ENCODE measurements at places on chromosomes 2 and 18.

- no peak for DNase-seq
Measured at GRCh38 chr2:234047361-234047760, 3.1 kb upstream of the SPP2 start.

- DNase-seq, result peak; percentile 20
Measured at GRCh38 chr2:178522950-178523595, 42.8 kb downstream of the PLEKHA3 start.

GRCh38 chr2:233672886-233673285 is 1.2 kb downstream of the UGT1A9 start:
- DNase-seq, result no peak

DNA sequence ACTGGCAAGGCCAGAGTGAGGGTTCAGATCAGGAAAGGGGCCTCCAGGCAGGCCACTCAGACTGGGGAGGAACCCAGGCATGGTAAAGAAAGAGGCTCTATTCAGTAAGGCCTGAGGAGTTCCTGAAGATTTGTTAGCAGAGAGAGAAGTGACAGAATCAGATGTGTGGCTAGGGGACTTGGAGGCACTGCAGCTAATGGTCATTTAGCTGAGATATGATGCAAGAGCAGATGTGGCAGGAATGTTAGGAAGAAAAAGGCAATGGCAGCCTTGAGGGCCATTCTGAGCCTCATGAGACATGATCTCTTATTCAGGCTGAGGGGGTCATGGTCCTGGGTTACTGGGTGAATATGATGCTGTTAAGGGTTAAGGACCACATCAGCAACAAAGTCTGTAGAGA is 73.4 kb downstream of the CCDC93 start:
- no peak for DNase-seq

DNA sequence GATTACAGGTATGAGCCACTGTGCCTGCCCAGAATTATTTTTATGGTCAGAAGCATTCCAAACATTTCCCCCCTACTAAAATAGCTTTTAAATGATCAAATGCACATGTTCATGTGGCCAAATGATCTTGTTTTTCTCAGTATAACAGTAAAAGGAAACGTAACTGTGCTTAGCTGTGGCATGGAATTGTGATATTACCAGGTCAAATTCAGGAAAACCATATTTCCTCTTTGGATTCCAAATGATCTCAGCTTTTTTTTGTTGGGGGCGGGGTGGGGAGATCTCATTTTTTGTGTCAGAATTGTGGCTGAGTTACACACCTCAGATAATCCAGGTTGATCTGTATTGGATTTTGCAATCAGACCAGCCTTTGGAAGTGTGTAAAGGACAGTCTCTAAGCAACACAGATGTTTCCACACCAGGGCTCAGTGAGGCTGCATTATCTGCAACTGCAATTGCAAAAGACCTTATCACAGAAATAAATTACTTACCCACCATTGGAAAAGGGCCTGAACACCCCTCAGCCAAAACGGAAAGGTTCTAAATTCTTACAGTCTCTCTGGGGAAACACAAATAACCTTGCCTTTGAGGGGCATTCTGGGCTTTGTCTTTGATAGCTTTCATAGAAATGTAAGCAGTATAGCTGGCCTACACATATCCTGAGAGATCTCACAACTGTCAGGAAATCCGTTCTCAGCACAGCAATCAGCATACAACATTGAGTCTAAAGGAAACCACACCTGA is 8.4 kb downstream of the CASP10 start:
- DNase-seq, result no peak

DNA sequence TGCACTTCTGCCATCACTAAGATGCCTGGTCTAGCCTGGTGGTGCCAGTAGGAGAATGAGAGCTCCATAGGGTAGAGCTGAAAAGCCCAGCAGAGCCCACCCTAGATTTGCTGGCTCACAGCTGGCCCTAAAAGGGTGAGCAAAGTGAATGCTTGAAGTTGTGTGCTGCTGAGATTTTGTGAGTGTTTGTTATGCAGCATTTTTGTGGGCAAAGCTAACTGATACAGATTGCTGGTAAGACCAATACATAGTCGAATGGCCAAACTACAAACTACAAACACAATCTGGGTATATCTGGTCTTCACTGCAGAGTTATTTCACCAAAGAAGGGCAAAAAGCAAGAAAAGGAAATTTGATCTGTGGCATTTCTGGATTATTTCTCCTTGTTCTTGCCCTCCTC is 7.1 kb upstream of the AGAP1 start:
- no peak for DNase-seq

- DNase-seq, result no peak
Measured at GRCh38 chr2:235010117-235010714, 58.4 kb downstream of the SH3BP4 start.

DNA sequence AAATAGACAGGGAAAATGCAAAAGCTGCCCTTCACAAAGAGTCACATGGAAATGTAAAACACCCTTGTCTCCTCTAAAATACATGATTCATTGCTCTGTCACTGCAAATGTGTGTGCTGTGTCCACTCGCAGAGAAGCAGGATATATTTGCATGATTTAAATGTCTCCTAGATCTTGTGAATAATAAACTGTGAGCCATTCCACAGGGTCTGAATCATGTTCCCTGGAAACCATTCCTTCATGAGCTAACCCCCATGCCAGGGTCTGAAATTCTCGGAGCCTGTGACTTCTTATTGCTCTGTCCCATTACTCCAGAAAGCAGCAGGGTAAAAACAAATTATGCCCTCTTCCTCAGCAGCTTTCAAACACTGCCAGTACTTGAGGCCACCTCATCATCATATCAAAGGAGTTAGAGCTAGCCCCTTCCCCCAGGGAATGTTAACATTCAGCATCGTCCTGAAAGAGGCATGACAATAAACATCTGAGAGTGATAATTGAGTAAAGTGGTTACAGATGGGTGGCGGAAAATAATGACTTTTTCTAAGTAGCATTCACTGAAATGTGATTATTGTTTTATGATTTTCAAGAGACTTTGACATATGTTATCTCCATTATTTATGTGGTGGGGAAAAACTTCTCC is 11.7 kb upstream of the CNGA3 start:
- DNase-seq, result peak; percentile 26

DNA sequence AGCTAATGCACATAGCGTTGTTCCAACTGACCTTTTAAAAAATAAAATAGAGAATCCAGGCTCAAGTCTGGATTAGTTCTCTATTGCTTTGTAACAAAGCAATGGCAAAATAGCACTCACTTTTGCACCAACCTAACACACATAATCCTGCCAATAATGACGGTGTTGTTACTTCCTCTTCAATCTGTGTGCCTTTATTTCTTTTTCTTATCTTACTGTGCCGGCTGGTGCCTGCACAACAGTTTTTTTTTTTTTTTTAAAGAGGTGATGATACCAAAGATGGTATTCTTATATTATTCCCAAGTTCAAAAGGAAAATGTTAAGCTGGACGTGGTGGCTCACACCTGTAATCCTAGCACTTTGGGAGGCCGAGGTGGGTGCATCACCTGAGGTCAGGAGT is 3.4 kb downstream of the PLB1 start:
- no peak for DNase-seq

GRCh38 chr18:22524783-22525182 is 107.1 kb upstream of the CTAGE1 start:
- no peak for DNase-seq

DNA sequence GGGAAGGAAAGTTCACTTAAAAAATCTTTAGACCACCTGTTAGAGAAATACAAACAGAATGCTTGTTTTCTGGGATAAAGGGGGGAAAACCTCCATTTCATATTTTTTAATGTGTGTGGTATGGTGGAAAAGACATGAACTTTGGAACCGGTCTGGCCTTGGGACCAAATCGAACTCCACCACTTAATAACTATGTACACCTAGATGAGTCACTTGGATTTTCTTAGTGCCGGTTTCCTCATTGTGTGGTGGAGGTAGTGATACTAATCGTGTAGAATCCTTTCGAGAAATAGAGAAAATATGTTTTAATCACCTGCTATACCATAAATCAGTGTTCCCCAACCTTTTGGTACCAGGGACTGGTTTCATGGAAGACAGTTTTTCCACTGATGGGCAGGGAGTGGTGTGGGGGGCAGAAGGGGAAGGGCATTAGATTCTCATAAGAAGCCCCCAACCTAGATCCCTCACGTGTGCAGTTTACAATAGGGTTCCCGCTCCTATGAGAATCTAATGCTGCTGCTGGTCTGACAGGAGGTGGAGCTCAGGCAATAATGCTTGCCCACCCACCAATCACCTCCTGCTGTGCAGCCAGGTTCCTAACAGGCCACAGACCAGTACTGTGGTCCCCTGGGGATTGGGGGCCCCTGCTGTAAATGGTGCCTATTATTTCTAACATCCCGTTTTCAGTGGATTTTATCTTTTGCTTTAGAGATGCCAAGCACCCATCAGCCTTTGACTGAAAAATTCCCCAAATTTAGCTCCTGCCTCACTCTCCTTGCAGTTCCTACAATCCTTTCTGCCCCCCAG is 308.8 kb downstream of the PRKCE start:
- no peak for DNase-seq

DNA sequence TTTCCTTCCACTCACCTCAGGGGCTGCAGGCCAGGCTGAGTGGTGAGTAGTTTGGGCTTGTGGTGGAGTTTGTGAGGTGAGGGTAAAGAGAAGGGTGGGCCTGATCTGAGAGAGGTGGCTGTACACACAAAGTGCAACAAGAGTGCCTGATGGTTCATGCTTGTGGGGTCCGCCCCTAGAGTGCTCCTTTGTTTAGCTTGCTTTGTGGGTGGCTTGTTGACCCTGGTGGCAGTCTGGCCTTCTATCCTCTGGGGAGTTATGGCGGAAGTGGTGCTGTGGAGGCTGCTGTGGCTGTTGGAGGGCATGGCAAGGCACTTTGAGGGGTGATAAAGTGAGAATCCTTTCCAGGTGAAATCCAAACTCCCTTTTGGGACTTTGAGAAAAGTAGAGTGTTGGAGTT is 10.6 kb downstream of the UBE2F start:
- DNase-seq, result no peak

DNA sequence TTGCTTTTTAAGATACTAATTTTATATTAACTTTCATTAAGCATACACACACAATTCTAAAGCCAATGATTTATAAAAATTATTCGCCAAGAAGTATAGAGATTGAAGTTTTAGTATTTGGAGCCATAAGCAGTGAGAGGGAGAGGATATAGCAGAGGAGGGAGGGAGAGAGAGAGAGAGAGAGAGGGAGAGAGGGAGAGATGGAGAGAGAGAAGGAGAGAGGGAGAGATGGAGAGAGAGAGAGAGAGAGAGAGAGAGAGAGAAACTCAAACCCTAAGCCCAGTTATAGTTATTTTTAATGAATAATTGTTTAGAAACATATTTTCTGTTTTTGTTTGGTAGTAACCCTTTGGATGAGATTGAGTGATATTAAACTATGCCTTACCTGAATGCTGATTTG is 5.3 kb downstream of the TWIST2 start:
- DNase-seq, result no peak

DNA sequence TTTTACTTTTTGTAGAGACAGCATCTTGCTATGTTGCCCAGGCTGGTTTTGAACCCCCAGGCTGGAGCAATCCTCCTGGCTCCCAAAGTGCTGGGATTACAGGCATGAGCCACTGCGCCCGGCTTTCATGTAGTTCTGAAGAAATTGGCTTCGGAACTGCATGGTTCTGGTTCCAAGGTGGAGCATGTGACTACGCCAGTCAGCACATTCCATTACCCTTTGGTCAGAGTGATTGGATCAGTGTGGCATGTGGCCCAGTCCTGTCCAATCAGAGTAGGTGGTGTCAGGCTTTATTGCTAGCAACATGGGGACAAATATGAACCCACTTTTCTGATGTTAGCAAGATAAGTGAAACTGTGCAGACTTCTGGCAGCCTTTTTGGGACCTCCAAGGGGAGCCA is 16.3 kb upstream of the ATOH8 start:
- no peak for DNase-seq

GRCh38 chr2:121245913-121246312 is 39.1 kb downstream of the TFCP2L1 start:
- no peak for DNase-seq

GRCh38 chr2:241082341-241083090 is 19.6 kb downstream of the MTERF4 start:
- DNase-seq, result no peak

- DNase-seq, result no peak
Measured at GRCh38 chr2:118671701-118672454, 175.6 kb downstream of the EN1 start.

GRCh38 chr2:120854766-120855530 is 119.3 kb downstream of the GLI2 start:
- DNase-seq, result no peak

DNA sequence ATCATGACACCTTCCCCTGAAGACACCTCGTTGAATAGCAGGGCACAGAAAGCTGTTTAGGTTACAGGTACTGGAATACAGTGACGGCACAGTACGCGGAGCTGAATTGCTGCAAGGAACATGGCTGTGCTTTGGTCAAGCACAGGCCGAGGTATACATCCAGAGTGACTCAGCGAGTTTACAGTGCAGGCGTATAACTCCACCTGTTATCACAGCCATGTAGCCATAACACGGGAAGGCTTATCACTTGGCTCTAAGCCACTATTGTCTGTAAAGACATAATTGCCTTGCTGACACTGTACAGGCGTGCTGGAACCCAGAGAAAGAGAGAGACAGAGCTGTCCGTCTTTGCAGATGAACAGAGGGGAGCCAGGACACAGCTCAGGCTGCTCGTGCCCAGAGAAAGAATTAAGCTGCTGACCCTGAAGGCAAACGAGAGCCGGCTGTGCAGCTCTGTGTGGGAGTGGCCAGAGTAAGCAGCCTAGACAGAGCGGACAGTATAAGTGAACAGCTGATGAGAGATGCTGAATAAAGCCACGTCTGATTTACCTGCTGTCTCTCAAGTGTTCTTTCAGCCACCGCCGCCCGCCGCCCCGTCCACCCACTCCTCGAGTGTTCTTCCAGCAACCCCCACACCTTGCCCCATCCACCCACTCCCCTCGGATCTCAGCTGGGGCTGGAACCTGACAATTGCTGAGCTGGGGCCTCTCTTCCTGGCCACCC is 87.3 kb upstream of the PPP1CB start:
- no peak for DNase-seq

- DNase-seq, result no peak
Measured at GRCh38 chr18:9066358-9066757, 36.1 kb upstream of the NDUFV2 start.

DNA sequence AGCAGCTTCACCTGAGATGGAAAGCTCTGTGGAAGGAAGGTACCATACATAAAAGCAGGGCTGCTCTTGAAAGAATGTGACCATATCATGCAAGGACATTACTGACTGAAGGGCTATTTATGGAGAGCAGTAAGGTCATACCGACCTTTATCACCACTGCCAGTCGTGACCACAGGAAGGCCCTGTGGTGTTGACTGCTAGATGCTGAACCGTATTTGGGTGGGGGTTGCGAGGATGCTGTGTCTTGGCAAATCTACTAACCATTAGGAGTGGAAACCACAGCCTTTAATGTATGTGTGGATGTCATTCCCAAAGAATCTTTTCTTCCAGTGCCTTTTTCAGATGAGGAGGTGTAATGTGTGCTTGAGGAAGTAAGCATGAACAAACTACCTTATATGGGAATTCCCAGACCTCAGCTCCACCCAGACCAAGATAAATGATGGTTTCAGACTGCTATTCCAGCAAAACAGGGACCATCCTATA is 60.8 kb downstream of the LIMS1 start:
- no peak for DNase-seq

GRCh38 chr2:43375746-43376522 is 149.5 kb upstream of the ZFP36L2 start:
- DNase-seq, result no peak

- no peak for DNase-seq
Measured at GRCh38 chr18:35337286-35337685, 6.9 kb downstream of the ZNF24 start.

- DNase-seq, result no peak
Measured at GRCh38 chr2:1559589-1560175, 146.4 kb downstream of the TPO start.

GRCh38 chr2:44789446-44789845 is 152.1 kb upstream of the SIX3 start:
- DNase-seq, result no peak

GRCh38 chr18:48407358-48407757 is 1.8 kb downstream of the ZBTB7C start:
- DNase-seq, result no peak

All from NCI-H524 treated with DMSO at 0.1 percent for 48 hours (cell line).